ENCODE measurements at places on chromosomes 2 and 18. TPM values are rescaled to one million over a fixed set of nuclear protein-coding genes. Genes with fewer than 3 reads are reported as not detected.

IL36B gene
- total RNA-seq, result not detected

GRCh38 chr2:42928161-42928691, 135.8 kb upstream of the HAAO start:
- DNase-seq, result no peak

GRCh38 chr2:30666266-30666874, 140.9 kb downstream of the CAPN13 start:
- DNase-seq, result no peak

ADRA2B gene
- 2.0 TPM for total RNA-seq

DCC gene
- total RNA-seq, result not detected

DNA sequence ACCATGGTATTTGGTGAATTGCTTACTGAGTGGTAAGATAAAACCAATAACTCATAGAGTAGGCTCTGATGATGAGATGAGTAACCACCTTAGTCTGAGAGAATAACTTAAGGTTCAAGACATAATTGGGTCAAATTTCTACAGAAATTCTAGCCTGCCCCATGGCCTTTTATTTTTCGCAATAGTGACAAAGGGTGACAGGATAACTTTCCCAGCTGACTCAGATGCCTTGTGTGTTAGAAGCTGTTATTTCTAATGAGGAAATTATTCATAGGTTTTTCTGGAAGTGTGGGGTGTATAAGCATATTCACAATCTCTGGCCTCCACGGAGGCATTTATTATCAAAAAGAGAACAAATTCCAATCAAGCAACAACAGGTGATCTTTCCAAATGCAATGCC, 159.0 kb downstream of the NUP35 start:
- no peak for DNase-seq

- DNase-seq, result no peak
Observed at GRCh38 chr18:23151414-23152099, 16.3 kb downstream of the CABLES1 start.

GRCh38 chr2:119469131-119469530, 37.5 kb downstream of the TMEM37 start:
- no peak for DNase-seq

DNA sequence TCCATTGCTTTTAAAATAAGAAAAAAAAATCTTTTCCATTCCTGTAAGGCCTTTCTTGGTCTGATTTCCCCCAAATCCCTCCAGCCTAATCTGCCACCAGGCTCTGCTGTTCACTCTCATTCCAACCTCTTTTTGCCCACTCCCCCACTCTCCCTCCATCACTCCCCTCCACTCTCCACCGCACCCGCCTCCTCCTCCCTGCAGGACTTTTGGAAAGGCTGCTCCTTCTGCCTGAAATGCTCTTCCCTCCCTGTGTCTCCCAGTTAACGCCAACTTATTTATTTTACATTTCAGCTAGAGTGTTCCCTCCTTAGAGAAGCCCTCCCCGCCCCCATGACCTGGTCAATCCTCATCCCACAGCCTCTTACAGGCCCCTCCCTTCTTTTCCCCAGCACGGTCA, 4.7 kb upstream of the WNT6 start:
- DNase-seq, result no peak

- DNase-seq, result no peak
Observed at GRCh38 chr18:5159080-5159479, 38.0 kb downstream of the AKAIN1 start.

GRCh38 chr2:200247494-200247893, 59.0 kb upstream of the SPATS2L start:
- DNase-seq, result no peak

DNA sequence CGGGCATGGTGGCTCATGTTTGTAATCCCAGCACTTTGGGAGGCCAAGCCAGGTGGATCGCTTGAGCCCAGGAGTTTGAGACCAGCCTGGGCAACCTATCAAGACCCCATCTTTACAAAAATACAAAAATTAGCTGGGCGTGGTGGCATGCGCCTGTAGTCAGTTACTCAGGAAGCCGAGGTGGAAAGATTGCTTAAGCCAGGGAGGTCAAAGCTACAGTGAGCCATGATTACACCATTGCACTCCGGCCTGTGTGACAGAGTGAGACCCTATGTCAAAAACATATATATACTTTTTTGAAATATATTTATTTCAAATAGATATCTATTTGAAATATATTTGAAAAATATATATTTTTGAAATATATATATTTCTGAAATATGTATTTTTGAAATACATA, 10.9 kb downstream of the OSBPL1A start:
- no peak for DNase-seq

- DNase-seq, result no peak
Observed at GRCh38 chr18:3530807-3531206, 80.8 kb downstream of the TGIF1 start.

- no peak for DNase-seq
Observed at GRCh38 chr2:234322766-234323465, 174.0 kb downstream of the ARL4C start.

DTNA gene
- total RNA-seq, result not detected

DNA sequence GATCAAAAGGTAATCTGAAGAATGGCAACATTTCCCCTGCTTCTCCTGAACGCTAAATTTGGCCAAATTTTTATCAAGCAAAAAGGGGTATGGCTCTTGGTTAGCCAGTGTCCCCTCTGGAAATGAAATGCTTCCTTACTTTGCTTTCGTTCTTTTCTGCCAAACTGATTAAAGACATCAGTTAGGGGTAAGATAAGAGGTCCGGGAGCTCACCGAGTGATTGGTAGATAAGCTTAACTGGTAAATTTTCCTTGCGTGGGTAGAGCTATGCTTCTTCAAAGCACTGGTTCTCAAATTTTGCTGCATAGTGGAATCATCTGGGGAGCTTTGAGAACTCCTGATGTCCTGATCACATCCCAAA, 62.7 kb upstream of the MAPRE2 start:
- DNase-seq, result no peak

OBSL1 gene
- not detected for total RNA-seq

KCNE4 gene
- not detected for total RNA-seq

Data from CD8-positive, alpha-beta T cell (primary cell).